ENCODE measurements at places on chromosomes 5 and 9.

GRCh38 chr5:163561339-163561738 is 55.9 kb downstream of the MAT2B start:
- DNase-seq = no peak

DNA sequence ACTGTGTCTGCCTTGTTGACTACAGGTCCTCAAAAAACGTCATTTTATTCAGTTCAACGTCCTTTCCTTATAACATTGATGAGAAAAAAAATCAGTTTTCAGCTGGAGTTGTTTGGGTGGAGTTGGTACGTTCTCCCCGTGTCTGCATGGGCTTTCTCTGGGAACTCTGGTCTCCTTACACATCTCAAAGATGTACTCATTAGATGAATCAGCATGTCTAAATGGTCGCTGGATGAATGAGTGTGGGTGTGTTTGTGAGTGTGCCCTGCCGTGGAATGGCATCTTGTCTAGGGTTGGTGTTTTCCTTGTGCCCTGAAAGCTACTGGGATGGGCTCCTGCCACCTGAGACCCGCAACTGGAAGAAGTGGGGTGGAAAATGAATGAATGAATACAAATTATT is 30.1 kb downstream of the EGR1 start:
- DNase-seq = no peak

DNA sequence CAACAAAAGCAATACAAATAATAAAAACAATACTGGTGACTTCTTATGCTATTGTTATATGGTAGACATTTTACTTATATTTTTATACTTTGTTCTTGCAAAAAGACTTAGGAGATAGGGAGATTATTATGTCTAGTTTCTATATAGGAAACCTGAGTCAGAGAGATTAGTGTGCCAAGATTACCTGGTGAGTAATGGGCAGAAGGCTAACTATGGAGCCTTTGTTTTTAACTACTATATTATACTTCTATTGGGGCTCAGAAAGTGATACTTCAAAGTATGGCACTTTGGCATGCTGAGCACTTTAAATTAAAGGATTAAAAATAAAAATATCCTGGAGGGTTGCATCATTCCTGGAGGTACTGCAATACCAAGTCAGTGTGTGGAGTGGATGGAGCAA is 117.5 kb upstream of the CLINT1 start:
- DNase-seq = no peak

DNA sequence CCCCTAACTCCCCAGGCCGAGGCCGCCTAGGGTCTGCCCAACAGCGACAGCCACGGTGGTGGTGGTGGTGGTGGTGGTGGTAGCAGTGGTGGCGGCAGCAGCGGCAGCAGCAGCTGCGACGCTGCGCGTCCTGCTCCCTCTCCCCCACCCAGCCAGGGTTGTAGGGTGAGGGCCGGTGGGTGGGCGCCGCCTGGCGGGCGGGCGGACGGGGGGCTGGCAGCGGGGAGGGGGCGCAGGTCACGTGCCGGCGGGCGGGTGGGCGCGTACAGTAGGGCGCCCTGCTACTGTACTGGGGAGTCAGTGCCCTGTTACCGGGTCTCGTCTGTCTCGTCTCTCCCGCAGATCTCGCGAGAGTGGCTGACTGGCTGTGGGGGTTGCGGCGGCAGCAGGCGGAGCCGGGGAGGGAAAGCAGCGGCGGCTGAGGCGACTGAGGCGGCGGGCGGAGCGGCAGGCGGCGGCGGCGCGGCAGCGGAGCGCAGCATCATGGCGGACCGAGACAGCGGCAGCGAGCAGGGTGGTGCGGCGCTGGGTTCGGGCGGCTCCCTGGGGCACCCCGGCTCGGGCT is at the start of gene PURA:
TSS of gene PURA (plus strand) at position 411 of the 565 bp plus-strand sequence. CDS start at position 484, 73 bp downstream.
- DNase-seq = peak; percentile 65

GRCh38 chr5:169576181-169576598 is 7.4 kb upstream of the SPDL1 start:
- DNase-seq = no peak

- no peak for DNase-seq
Measured at GRCh38 chr9:116565986-116566385, 121.1 kb upstream of the TRIM32 start.

DNA sequence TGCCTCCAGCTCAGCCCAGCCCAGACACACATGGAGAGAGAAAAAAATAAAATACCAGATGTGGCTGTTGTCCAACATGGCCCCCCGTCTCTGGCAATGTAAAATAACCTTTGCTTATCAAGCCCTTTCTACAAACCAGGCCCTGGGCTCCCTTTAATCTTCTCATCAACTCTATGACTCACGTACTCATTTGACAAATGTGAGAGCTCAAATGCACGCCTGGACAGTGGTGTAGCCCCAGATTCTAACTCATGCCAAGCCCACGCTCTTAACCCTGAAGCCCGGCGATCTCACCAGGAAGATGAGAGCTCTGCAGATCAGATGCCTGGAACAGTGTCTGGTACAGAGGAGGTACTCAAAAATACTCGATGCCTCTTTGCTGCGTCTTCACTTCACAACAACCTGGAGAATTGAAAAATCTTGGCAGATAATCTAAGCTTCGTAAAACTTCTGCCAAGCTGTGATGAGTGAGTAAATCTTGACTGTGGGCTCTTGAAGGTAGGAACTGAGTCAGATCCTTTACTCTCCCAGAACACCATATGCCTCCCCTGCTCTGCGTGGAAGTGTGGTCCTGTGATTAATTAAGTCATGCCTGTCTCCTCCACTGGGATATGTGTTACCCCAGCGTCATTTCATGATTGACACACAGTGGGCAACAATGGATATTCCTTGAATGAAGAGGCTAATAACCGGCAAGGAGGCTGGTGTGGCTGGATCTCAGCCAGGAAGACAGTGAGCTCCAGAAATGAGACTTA is 102.0 kb upstream of the FSTL4 start:
- DNase-seq = no peak

DNA sequence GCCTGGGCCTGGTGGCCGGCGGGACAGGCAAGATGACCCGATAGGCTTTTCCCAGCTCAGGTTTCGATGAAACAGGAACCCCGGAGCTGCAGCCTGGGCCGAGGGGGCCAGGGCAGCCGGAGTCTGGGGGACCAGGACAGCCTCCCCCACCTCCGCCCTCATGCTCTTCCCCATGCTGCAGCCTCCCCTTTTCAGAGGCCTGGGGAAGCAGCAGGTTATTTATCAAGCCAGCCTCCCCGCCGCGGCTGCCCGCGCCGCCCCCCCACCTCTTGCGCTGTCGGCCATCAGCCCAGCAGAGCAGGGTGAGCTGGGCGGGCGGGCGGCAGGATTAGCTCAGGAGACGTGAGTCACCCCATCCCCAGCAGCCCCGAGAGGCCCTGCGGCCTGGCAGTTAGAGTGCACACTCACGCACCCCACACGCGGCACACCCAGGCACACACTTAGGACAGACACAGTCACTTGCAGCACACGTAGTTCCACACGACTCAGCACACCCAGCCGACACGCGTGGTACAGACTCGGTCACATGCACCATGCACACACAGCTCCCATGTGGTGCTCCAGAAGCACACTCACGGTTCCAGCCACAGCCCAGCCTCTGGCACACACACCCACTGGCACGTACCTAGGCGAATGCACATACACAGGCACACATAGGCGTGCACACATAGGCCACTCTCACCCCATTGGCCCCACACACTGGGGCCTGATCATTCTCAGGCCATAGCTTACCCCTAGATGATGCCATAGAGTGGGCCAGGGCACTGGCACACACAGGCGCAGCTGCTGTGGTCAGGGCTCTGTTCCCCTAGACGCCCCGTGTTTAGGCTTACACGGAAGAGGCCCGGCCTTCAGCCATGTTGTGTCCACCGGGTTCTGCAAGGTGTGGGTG is 13.0 kb downstream of the CXXC5 start:
- peak; percentile 31 for DNase-seq

DNA sequence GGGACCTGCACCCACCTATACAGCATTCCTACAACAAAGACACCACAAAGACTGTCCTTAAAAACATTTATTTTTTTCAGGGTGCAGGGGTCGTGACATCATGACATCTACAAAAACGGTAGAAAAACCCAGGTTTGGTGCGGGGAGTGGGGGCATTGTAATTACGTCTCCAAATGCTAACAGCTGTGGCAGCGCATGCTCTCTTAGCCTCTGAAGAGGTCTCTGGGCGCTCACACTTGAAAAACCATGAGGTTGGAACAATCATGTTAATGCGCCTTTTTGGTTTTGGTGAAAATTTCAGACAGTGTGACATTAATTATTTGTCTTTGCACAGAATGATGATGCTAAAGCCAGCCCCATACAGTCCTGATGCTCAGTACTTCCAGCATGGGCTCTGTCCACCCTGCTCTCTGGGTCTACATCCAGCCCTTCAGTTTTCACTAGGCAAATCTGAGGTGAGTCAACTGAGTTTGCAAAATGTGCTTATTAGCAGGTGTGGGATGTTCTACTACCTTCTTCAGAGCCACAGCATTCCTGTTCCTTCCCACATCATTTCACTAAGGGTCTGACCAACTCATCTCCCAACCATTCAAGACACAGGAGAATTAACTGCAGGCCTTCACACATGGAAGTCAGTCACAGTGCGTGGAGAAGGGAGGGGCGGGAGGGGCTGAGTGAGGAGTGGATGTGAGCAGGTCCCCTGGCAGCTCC is 14.1 kb downstream of the ALDH1B1 start:
- DNase-seq = no peak

- no peak for DNase-seq
Measured at GRCh38 chr9:119334745-119335144, 34.5 kb downstream of the BRINP1 start.

DNA sequence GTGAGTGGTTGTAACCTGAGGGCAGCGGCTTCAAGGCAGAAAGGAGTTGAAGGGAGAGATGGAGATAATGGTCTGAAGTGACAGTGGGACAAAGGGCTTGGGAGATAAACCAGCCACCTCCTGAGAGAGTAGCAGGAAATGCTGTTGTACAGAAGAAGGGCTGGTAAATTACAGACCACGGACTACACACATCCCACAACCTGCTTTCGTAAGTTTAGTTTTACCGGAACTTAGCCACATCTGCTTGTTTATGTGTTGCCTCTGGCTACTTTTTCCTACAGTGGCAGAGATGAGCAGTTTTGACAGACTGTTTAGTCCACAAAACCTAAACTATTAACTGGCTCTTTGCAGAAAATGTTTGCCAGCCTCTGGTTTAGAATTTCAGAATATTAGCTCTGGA is 269.5 kb downstream of the ARHGEF28 start:
- no peak for DNase-seq

- DNase-seq = no peak
Measured at GRCh38 chr5:107204413-107204812, 466.3 kb downstream of the EFNA5 start.

DNA sequence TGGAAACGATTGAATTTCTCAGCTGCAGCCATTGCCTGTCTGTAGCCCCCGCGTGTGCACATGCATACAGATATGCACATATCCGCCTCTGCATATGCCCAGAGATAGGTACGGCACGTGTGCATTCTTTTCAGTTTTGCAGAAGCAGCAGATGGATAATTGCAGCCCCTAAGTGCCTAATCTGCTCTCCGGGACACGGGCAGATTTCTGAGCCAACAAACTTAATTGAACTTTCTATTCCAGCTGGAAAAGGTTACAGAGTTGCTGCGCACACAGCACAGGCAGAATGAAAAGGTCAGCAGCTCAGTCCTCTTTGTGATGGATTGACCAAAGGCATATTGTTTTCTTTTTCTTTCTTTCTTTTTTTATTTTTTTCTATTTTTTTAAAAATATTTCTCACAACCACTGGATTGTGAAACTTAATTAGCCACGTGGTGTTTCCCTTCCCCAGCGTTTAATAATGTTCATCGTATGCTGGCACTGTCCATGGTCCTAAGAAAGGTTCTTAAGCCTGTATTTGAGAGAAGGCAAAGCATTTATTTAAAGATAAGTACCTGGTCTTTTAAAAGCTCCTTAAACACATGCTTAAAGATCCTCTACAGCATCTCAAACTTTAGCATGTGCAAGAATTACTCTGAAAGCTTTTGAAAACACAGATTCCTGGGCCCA is 270.2 kb upstream of the BRINP1 start:
- DNase-seq = no peak

- no peak for DNase-seq
Measured at GRCh38 chr5:15366676-15367391, 133.1 kb upstream of the FBXL7 start.

DNA sequence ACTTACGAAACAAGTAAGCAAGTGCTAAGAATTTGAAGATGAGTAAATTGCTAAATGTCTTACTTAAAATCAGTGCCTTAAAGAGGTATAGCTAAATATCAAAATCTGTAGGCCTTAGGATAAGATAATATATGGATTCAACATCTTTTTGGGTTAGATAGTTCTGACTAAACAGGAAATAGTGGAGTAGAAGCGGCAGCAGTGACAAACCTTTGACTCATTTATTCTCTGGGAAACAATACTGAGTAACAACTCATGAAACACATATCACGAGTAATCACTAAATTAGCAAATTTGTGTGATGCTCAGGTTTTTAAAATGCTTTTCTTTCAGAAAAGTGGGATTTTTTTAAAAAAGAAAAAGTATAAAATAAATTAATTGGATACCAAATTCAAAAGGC is 762.1 kb upstream of the TYRP1 start:
- DNase-seq = no peak

DNA sequence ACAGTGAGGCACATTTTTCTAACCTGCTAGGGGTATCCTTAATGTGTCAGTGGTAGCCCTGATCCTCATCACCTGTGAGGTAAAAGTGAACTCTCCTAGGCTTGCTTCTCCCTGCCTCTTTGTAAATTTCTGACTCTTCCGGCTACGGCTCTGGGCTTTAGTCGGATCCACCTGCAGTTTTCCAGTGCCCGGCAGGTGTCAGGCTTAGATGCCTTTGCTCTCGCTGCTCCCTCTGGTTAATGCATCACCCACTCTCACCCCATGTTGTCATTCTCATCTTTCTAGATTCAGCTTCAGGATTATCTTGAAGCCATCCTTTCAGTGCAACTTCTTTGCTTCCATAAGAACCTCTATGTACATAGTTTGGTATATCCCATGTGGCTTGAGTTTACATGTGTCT is 3.6 kb downstream of the CEP78 start:
- DNase-seq = peak; percentile 3

GRCh38 chr9:86795823-86796553 is 151.3 kb downstream of the GAS1 start:
- DNase-seq = no peak

DNA sequence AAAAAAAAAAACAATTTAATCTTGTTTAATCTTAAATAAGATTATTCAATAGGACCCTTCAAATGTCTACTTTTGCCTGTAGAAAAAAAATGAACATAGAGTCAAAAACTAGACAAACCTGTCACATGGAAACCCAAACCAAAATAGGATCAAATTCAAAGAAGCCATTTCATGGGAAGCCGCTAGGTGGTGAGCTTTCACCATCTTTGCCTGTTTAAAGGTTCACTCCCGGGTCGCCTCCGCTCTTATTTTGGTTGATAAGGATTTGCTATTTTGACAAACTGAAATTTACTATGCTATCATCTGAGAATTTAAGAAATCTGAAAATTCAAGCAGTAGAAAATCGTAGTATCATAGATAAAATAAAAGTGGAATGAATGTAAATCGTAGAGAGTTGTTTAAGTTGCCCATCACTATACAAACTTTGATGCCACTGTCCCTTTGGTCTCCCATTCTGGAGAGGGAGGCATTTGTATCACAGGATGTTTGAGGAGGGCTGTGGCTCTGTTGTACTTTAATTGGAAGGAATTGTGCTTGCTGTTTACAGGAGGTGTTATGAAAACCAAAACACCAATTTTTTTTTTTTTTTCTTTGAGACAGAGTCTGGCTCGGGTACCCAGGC is 43.5 kb upstream of the DNAH5 start:
- DNase-seq = peak; percentile 75

- DNase-seq = no peak
Measured at GRCh38 chr5:122673343-122673742, 101.5 kb upstream of the SNX2 start.

- DNase-seq = no peak
Measured at GRCh38 chr5:33774341-33774740, 117.4 kb downstream of the ADAMTS12 start.
